ENCODE measurements at places on chromosomes 7 and 10. TPM values are rescaled to one million over a fixed set of nuclear protein-coding genes. Genes with fewer than 3 reads are reported as not detected.

GRCh38 chr7:108231221-108231620 is 101.1 kb upstream of the LAMB4 start:
- DNase-seq = no peak

GRCh38 chr7:94679358-94679757 is 23.4 kb upstream of the SGCE start:
- no peak for DNase-seq

GRCh38 chr10:5381187-5381586 is 16.4 kb downstream of the UCN3 start:
- DNase-seq = no peak

DNA sequence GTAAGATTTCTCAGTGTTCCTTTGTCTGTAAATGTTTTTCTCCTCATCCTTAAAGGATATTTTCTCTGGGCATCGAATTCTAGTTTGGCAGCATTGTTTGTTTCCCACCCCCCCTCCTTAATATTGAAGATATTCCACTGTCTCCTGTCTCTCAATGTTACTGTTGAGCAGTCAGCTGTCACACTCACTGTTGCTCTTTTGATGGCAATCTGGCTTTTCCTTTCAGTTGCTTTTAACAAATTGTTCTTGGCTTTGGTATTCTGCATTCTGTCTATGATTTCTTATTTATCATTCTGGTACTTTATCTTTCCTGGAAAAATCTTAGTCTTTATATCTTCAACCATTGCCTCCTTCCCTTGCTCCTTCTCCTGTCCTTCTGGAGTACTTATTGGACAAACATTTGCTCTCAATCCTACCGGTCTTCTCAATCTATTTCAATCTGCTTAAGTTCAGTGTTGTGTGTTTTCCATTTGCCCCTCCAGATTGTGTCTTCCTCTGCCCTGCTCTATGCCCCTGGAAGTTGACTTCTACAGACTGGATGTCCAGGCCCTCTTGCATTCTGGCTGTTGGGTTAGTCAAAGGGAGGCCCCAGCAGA is 9.3 kb upstream of the GTPBP4 start:
- DNase-seq = no peak

The EPO gene
- total RNA-seq = not detected

GRCh38 chr7:96676919-96677318 is 32.7 kb downstream of the SEM1 start:
- DNase-seq = no peak

GRCh38 chr7:23343806-23344475 is 44.8 kb downstream of the MALSU1 start:
- no peak for DNase-seq

The ITIH5 gene
- total RNA-seq = 1.6 TPM

The COL17A1 gene
- total RNA-seq = 0.14 TPM

DNA sequence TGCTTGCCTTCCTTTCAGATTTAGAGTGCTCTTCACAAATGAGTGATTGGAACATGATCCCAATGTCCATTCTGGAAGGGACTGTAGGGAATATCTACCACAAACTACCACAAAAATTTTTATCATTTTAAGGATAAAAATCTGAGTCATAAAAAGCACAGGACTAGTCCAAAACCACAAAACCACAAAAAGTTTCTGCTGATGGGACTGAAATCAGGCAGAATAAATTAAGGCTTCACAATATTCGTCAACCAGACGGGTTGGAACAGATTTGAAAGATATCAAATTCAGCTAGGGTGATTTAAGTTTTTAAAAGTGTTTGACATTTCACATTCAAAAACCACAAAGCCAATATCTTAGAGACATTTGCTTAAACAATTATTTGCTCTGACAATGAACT is 100.1 kb upstream of the PTN start:
- DNase-seq = no peak

The NUTM2E gene
- total RNA-seq = 0.59 TPM

DNA sequence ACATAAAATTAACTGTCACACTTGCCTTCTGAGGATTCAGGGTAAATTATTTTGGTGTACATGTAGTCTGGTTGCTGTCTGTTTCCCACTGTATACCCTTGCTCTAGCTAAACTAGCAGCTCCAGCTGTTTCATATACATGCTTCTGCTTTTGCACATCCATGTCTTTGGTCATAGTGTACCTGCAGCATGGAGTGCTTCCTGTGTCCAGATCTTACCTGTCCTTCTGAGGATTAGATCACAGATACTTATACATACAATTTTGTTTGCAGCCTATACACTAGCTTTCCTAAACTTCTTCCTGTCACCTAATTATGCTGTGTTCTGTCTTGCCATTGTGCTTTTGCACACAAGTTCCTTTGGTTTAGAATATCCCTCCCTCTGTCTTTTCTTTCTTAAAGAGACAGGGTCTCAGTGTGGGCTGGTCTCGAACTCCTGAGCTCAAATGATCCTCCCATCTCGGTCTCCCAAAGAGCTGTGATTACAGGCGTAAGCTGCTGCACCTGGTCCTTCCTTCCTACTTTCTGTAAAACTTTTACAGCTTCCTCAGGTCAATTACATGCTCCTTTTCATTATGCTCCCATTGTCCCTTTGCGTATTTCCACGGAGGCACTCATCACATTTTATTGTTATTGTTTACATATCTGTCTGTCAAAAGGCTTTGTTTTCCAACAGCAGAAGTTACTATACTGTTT is 33.8 kb downstream of the TPST1 start:
- no peak for DNase-seq

DNA sequence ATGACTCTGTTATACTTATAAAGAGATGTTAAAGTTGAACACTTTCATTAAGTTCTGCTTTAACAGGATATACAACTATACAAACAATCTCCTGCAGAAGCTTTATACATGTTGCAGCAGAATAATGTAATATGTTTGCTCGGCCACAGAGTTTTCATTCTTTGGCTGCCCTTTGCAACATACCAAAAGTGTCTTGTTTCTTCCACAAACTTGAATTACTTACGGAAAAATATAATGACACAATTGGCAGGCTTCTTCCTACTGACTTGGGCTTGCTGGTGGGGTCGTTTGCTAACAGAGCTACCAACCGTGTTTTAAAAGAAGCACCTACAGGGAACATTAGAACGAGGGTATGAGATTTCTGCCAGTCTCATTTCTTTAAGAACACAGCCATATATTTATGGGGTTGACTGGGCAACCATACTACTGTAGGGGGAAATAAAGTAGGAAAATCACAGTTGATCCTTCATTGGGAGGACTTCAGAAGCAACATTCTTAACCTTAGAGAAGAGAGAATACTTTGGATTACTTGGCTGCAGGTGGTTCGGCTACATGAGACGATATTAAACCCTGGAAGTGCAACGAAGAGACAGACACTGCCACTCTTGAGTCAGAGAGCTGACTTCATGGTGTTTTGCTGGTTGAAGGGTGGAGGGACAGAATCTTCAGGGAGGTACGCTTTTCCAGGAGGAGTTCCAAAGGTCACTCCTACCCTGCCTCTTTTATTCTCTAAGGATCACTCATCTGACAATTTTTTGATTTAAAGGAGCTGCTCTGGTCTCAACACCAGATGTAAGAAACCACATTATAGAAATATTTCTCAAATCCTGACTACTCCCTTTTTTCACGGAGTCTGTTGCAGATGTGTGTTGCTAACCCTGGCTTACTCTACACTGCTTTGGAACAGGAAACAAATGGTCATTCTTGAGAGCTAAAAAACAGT is 123.9 kb downstream of the SEMA3C start:
- DNase-seq = no peak

GRCh38 chr7:102451371-102452054 is 13.2 kb downstream of the ALKBH4 start:
- no peak for DNase-seq

DNA sequence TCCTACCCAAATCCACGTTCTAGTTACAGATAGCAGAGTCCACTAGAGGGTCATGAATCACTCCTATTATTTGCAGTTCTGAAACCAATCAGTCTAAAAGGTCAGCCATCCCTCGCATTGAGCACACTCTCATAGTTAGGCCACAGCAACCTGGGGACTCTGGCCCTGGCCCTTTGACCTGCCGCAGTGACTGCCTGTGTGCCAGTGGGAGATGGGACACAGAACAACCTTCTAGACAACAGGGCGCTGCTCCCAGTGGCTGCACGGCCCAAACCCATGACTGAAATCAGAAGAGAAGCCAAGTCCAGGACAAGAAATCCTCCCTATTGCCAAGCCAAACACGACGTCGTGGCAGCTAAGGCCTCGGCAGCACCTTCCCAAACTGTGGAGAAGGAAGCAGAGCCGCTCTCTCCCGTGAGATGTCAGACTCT is 158.5 kb downstream of the HERPUD2 start:
- peak; percentile 84 for DNase-seq

GRCh38 chr10:120727001-120727400 is 124.2 kb upstream of the WDR11 start:
- no peak for DNase-seq

GRCh38 chr10:121041906-121042305 is 190.7 kb downstream of the WDR11 start:
- DNase-seq = no peak

The ZPBP gene
- total RNA-seq = not detected

The HOXA11 gene
- not detected for total RNA-seq

DNA sequence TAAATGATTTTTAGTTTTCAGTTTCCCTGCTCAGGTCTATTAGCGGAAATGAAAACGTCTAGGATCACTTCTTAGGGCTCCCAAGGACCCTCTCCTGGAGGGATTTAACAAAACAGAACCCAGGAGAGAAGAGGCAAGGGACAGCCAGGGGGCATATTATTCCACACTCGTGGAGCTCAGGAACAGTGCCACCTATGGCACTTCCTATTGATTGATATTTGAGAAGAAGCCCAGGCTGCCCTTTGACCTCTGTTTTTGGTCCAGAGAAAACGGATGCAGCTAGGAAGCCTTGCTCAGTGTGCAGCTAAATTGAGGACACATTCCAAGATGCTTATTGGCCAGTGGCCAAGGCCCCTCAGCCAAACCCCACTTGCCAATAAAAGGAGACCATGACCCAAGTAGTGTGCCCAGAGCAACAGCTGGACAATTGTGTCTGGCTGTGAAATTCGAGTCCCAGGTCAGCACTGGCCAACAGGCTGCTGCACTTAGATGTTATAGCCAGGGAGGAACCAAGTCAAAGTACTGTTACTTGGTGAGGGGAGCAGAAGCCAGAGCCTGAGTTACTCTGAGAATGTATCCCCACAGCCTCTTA is 24.0 kb upstream of the GPNMB start:
- no peak for DNase-seq

- peak; percentile 77 for DNase-seq
Observed at GRCh38 chr10:23344241-23344841, at the start of gene C10orf67. Gene C10orf67 (minus strand): TSS chr10:23344797. CDS start chr10:23344774, 23 bp downstream.

- DNase-seq = peak; percentile 52
Observed at GRCh38 chr7:114979388-114979787, 57.5 kb downstream of the MDFIC start.

The NEUROG3 gene
- total RNA-seq = not detected

DNA sequence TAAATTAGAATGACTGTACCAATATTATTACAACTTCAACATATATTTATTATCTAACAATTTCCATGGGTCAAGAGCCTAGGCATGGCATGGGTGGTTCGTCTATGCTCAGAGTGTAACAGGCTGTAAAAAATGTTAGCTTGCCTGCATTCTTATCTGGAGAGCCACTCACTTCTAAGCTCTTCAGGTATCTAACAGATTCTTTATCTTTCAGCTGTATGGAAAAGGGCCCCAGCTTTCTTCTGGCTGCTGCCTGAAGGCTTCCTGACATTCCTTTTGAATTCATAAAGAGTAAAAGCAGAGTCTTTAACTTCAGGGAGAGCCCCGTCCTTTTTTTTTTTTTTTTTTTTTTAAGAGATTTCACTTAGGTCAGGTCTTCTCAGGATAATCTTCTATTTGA is 648.8 kb downstream of the NXPH1 start:
- DNase-seq = no peak

GRCh38 chr7:1535100-1535458 is 4.6 kb downstream of the MAFK start:
- peak; percentile 45 for DNase-seq

The PIK3AP1 gene
- total RNA-seq = 3.6 TPM

DNA sequence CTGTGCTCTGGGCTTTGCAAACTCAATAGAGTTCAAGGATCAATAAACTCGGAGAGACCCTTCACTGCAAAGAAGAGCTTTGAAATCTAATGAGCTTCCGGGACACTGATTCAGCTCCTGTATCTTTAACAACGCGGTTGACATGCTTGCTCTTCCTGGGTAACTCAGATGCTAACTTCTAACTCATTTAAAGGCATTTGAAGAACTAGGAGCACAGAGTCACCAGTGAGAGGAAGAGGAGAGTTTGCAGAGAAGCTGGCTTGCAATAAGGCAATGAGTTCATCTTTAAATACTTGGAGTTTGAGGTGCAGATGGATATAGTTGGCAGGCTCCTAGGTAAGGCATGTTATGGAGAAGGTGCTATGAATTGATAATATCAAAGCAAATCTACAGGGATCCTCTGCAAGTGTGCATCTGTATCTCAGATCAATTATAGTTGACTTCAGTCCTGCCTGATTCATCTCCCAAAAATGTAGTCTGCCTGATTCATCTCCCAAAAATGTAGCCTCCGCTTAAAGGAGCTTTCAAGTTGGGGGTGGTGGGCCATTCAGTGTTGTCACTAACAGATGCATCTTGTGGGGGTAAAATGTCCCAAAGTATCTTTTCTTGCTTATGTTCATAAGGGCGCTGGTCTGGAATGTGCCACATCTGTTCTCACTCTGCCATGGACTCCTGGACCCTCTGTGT is 182.5 kb upstream of the PRSS58 start:
- DNase-seq = no peak

The CNNM1 gene
- 0.06 TPM for total RNA-seq

- DNase-seq = peak; percentile 73
Observed at GRCh38 chr10:119655566-119656001, 4.4 kb downstream of the BAG3 start.

- DNase-seq = peak; percentile 74
Observed at GRCh38 chr7:50660040-50660829, 95.0 kb upstream of the DDC start.

DNA sequence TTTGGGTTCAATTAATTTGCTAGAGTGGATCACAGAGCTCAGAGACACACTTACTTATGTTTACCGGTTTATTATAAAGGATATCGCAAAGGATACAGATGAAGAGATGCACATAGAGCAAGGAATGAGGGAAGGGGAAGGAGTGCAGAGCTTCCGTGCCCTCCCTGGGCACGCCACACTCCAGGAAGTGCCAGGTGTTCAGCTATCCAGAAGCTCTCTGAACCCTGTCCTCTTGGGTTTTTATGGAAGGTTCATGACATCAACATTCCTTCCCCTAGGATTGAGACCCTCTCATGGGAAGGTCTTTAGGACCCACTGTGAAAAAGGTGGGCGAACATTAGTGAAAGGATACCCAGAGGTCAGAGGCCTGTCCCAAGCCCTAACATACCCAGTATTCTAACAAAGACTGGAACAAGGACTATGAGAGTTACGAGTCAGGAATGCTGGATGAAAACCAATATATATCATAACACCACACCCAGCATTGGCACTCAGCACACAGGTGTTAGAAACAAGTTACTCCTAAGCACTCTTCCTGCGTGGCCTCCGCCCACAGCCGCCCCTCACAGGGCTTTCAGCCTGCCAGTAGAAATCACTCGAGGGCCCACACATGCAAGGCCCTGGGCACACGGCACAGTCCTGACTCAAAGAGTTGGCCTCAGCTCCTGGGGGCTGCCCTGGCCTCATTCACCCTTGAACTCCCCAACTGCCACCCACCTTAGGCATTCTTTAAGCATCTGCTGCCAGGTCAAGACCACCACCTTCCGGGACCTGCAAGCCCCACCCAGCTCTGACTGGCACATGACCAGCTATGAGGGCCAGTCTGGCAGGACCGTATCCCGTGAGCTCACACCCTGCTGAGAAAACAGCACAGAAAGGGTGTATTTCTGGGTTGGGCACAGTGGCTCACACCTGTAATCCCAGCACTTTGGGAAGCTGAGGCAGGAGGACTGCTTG is 5.6 kb upstream of the AIFM2 start:
- no peak for DNase-seq

- no peak for DNase-seq
Observed at GRCh38 chr10:77442699-77443189, 194.9 kb downstream of the KCNMA1 start.

GRCh38 chr7:112263519-112263918 is 57.0 kb downstream of the ZNF277 start:
- no peak for DNase-seq

Data from right cardiac atrium (tissue), 5 donors.